T-helper 17 cell (primary cell): ENCODE measurements at places on chromosomes 7 and 10.

DNA sequence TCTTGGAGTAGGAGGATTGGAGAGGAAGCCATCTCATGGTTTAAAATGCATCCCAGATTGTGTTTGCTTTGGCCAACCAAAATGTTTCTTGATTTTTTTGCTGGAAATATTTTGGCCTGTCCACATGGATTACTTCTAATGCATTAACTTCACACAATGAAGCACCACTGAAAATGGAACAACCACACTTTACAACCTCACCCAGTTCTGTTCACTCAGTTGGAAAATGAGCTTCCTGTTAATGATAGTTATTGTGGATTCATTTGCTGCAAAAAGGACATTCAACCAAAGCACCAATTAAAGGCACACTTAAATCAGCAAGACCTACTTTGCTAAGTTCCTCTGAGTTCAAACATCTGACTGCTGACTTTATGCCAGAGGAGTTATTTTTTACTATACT lies 11.3 kb upstream of the A1CF start:
- DNase-seq: no peak

GRCh38 chr10:86169506-86170254 lies 196.9 kb downstream of the GRID1 start:
- no peak for DNase-seq

GRCh38 chr10:71036297-71036966 lies 148.1 kb upstream of the PCBD1 start:
- no peak for DNase-seq

DNA sequence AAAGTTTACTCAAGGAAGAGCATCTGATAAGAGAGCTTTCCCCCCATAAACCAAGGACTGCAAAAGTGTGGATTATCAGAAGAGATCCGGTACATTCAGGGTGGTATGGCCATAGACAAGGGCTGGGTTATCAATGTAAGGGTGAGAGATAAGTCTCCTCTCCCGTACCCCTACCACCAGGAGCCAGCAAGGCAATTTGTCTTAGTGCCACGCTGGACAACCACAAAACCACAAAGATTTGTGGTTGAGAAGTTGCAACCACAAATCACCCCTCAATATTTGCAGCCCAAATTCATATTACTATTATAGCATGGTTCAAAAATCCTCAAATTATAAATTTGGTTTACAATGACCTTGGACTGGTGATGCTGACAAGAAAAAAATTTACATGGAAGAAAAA lies 2.3 kb upstream of the ZSCAN25 start:
- DNase-seq: no peak

- no peak for DNase-seq
Measured at GRCh38 chr7:16345979-16346958, 75.1 kb downstream of the CRPPA start.

- DNase-seq: no peak
Measured at GRCh38 chr7:31094271-31094670, 42.2 kb downstream of the ADCYAP1R1 start.

DNA sequence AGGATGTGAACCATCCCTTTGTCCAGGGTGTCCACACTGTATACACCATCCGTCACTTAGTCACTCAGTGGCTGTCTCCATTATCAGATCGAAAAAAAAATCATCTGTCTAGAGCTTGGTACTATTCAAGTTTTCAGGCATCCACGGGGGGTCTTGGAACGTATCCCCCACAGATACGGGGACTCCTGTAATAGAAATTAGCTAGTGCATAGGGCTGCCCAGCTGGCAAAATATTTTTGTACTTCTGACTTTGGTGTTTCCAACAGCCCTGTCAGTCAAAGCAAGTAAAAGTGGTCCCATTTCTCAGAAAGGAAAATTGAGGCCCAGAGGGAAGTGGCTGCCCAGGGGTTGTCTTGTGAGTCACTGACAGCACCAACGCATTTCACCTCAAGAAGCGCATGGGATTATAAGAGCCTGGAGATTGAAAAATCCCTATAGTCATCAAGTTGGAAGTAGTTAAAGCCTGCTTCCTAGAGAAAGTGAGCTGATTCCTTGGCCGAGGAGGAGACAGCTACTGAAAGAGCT lies 52.1 kb upstream of the SLC29A3 start:
- DNase-seq: no peak

- no peak for DNase-seq
Measured at GRCh38 chr7:88184848-88185304, 35.0 kb downstream of the SRI start.

GRCh38 chr10:133421336-133422222 lies 2.8 kb downstream of the SPRN start:
- no peak for DNase-seq

GRCh38 chr10:27745732-27746396 lies at the start of gene MKX:
Gene MKX, minus strand, starts transcription at chr10:27745819. Its CDS starts 2,404 bp downstream, at chr10:27743415.
- no peak for DNase-seq

GRCh38 chr10:126551202-126551601 lies 119.3 kb downstream of the C10orf90 start:
- no peak for DNase-seq

DNA sequence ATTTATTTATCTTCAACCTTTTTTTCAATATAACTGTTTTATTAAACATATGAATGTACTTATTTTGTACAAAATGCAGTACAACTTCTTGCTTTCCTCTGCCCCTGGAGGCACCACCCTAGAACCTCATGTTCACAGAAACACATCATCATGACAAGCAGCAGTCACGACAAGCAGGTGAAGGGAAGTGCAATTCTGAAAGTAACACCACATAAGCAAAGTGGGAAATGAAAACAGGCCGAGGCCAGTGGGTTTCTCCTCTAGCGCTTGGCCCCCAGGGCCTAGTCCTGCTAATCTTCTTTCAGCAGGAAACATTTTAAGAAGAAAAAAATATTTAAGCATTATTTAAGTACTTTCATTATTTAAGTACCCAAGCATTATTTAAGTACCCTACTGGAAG lies 598.1 kb downstream of the SH2D4B start:
- no peak for DNase-seq
